Activated CD8-positive, alpha-beta T cell treated with anti-CD3 and anti-CD28 coated beads for 36 hours (primary cell): ENCODE measurements at places on chromosomes 5 and 9. TPM values are rescaled to one million over a fixed set of nuclear protein-coding genes. Genes with fewer than 3 reads are reported as not detected.

The SPEF2 gene
- total RNA-seq: 8.4 TPM

The NUTM2G gene
- total RNA-seq: not detected

GRCh38 chr9:114281473-114282103 lies 41.3 kb upstream of the ORM1 start:
- no peak for DNase-seq
- H3K4me3 ChIP-seq: no peak overlapping the region
- no peaks in the 10 kb centered on the region for H3K36me3 ChIP-seq
- no peak overlapping the region for H3K27ac ChIP-seq
- H3K27me3 ChIP-seq: peaks cover 1% of the 10 kb centered on the region
- H3K4me1 ChIP-seq: no peaks in the 10 kb centered on the region

DNA sequence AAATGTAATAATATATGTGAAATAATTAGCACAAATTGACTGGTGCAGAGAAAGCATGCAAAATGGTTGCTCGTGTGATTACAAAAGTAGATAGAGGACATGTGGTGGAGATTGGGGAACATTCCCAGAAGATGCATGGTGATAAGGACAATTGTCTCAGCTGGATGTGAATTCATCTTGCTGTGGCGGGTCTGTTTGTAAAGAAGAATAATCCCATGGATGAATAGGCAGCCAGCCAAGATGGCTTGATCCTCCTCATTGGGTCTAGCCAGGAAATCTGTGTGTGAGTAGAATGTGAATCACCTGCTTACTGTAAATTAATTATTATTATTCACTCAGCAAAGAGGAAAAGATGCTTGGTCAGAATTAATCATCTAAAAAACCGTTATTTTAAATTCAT lies 12.6 kb upstream of the DPYSL3 start:
- no peak for DNase-seq
- H3K4me3 ChIP-seq: no peak overlapping the region
- H3K36me3 ChIP-seq: no peaks in the 10 kb centered on the region
- H3K4me1 ChIP-seq: no peaks in the 10 kb centered on the region
- peaks cover 7% of the 10 kb centered on the region for H3K27me3 ChIP-seq
- no peak overlapping the region for H3K27ac ChIP-seq

GRCh38 chr5:72009280-72009679 lies 98.0 kb upstream of the MAP1B start:
- peaks cover 17% of the 10 kb centered on the region for H3K27me3 ChIP-seq
- DNase-seq: no peak
- no peaks in the 10 kb centered on the region for H3K4me1 ChIP-seq
- no peak overlapping the region for H3K27ac ChIP-seq

DNA sequence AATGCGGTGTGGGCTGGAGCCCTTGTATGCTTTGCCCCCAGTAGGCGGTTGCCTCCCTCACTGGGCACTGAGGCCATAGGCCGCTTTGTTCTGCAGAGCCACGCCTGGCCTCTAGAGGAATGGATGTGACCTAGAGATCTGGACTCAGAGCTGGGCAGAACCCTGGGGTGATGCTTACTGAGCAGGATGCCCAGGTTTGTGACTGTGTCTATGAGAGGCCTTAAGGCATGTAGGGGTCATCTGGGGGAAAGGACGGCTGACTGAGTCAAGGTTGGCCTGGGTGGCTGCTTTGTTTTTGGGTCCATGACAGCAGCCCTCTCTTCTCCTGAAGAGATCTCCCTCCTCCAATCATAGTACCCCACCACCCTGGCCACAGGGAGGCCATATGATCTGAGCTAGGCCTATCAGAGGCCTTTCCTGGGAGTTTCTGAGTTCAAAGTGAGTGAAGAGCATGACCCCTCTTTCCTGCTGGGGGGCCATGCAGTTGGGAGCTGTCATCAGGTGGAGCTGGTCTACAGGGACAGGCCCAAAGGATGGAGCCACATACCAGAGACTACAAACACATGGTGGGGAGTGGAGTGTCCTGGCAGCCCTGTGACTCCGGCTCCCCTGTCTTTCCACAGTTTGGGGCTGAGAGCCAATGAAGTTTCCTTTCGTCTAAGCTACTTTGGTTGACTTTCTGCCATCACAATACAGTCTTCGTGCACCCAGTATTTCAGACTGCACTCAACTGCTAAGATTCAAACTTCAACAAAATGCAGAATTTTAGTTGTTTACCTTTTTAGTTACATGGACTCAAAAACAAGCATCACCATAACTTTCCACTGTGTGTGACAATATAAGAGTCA lies 165.4 kb downstream of the AUH start:
- H3K4me1 ChIP-seq: peaks cover 77% of the 10 kb centered on the region
- H3K36me3 ChIP-seq: peaks cover 32% of the 10 kb centered on the region
- no peaks in the 10 kb centered on the region for H3K27me3 ChIP-seq
